ENCODE measurements at places on chromosomes 3 and 15.

DNA sequence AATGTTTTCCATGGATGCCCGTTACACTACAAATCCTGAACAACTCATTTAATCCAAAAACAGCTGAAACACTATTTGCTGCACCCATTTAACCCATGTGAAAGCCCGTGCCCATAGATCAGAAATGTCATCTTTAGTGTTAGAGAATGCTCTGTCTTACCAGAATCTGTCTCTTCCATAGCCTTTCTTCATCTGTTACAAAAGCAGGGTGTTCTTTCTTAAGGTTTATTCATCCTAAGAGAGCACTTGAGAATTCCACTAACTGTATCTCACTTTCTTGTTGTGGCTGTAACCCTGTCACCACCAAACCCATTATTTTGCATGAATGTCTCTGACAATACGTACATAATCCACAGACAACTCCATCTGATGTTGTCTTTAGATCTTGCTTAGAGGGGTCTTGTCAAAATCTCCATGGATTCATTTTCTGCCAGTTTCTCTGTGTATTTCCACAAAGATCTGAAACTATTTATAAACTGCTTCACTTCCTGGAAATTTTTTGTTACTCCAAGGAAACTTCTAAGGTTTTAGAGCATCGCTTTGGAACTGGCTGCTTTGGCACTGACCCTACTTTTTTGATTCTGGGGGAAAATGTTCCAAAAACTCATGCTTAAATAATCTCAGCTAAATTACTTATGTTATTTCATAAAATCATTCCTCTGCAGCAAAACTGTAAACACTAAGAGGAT is 167.8 kb upstream of the CCDC54 start:
- DNase-seq: no peak

- DNase-seq: no peak
Measured at GRCh38 chr3:134609821-134610431, 40.9 kb downstream of the KY start.

DNA sequence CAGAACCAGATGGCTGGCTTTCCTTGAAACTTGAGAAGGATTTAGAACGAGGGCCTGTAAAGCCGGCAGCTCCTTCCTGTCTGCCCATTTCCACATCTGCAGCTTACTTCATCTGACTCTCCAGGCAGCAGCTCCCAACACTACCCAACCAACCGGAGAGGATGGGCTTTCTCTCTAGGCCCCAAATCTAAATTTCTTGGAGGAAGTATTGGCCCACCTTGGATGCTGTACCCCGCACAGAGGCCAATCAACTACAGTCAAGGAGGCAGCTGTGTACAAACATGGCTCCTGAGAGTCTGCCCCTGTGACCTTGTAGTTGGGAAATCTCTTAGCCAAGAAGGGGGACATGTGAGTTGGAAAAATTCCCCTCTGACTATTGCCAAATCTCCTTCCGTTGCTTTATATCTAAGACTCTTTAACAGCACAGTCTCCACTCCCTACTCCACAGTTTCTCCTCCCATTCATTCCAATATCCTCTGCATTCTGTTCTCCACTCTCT is 8.0 kb upstream of the ACAP2 start:
- peak; percentile 50 for DNase-seq

GRCh38 chr15:45732662-45733061 is 97.8 kb downstream of the SQOR start:
- DNase-seq: no peak

DNA sequence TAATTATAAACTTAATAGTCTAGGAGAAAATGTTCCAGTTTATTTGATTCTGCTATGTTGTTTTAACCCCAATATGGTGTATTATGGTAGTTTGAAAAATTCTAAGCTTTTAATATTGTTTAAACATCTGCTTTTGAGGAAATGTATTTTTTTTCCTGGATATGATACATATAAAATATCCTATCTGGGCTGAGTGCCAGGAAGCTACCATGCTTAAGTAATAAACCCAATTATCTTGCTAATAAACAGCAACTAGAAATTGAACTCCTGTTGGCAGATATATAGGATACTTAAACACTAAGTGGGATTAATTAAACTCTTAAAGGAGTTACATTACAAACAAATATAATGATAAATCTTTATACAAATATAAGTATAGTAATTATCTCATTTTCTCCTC is 293.7 kb upstream of the GRM7 start:
- DNase-seq: no peak

GRCh38 chr3:138389144-138389601 is 40.8 kb downstream of the MRAS start:
- DNase-seq: no peak

- DNase-seq: no peak
Measured at GRCh38 chr15:80323285-80323684, 71.3 kb upstream of the CTXND1 start.

GRCh38 chr15:74397239-74398068 is 30.0 kb upstream of the CYP11A1 start:
- no peak for DNase-seq

DNA sequence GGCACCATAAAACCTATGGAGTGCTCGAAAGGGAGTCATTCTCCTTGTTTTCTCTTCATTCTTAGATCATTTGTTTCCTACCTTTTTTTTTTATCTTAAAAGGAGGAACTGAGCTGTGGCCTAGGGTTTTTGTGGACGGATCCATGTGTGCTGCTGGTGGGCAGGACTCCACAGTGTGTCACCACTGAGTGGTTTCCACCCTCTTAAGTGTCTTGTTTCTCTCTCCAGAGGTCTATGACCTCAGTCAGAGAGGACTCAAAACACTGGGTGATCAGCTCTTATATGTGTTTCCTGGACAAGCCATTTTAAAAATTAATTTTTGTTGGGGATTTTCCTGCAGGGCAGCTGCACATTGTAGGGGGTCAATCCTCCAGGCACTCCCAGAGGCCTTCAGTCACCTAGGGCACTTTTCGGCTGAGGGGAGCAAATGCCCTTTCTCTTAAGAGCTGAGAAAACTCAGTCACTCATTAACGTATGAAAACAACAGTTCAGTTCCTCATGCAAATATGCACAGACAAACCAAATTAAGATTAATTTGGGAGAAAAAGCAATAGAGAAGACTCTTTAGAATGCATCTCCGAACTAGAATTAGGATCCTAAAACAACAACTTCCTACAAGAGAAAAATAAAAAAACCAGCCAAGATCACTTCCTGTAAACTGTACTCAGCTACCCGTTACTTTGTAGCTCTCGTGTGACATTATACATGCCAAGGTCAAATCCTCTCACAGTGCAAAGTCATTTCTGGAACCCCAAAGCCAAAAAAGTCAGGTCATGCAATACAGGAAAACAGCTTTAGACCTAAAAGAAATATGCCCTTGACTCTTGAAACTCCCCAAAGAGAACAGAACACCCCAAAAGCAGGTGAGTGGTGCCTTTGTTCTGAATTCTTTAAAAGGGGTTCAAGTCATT is 27.6 kb upstream of the FAM3D start:
- no peak for DNase-seq

DNA sequence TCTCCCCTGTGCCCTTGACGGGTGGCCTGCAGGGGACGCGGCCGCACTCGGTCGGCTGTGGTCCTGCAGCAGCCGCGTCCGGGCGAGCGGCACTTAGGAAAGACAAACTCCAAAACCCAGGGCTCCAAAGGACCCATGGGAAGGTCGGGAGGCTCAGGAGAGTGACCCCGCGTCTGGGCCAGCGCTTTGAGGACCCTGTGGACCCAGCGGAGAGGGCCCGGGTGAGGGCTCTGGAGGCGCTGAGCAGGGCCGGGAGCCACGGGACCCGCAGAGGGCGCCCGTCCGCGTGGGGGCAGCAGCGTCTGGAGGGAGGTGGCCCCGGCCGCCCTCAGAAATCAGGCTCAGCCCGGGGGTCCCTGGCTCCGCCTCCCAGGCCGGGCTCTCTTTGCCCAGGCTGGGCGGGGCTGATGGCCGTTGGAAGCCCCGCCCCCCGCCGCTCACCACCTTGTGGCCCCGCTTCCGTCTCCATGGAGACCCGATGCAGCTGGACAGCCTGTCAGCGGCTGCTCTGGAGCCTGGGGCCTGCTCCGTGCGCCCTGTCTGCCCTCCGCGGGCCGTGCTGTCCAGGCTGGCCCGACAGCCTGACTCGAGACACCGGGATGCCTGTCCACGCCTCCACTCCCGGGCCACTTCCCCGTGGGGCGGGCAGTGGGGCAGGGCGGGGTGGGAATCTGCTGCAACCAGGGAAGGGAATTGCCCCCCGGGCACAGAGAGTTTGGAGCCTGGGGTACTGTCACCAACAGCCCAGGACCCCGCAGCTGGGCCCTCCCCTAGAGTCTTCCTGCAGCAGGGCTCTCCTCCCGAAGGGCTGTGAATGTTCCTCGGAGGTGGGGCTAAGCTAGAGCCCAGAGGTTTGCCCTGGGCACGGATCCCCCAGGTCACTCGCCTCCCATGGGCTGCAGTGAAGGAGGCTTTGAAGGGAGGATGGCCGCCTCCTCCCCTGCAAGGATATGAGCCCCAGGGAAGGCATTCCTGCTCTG is 34.8 kb upstream of the RPL32 start:
- peak; percentile 79 for DNase-seq

- DNase-seq: no peak
Measured at GRCh38 chr3:126142652-126143051, 37.7 kb downstream of the ALDH1L1 start.

DNA sequence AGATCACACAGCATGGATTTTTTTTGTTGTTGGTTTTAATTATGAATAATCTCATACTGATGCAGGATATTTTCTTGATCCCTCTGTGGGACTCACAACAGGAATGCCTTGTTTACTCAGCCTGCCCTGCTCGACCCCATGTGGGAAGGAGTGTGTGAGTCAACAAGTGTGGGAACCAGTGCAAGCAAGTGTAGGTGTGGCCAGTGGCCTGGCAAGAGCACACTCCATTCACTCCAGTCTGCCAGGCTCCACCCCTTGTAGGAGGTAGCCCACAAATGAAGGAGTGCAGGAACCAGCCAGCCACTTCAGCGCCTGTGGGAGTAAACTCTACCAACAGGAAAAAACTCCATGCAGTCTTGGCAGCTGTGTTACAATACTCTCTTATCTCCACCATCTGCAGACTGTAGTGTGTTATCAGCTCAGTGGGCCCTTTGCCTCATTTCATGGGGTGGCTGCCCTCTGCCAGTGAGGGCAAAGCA is 393.6 kb downstream of the OTOL1 start:
- DNase-seq: peak; percentile 58

GRCh38 chr3:138833899-138834595 is 681 bp downstream of the PIK3CB start:
- DNase-seq: peak; percentile 76

DNA sequence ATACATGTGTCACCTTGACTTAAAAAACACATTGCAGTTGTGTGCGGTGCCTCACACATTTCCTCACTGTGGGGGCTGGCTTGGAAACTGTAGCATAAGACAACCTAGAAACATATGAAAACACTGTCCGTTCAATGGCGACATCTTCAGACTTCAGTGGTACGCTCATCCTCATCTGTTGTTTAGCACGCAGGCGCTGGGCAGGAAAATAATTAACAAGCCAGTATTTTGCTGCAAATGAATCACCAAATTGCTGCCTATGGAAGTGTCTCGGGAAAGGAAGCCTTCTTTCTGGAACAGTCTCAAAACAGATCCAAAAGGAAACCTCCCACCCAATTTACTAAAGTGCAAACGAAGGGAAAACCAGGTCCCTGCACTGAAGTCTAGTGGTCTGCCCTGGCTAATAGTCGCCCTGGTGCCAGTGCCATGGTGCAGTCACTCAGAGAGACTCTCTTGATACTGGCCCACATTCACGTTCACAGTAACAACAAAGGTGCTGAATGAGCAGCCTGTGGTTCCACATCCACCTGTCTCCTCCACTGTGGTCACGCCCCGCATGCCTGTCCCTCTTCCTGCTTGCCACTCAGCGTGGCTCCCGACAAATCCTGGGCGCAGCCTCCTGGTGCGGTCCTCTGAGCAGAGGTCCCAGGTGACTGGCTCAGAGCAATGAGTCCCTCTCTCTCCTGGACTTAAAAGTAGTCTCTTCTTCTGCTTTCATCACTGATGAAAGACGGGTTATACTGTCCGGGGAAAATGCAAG is 35.6 kb upstream of the MUC13 start:
- no peak for DNase-seq

DNA sequence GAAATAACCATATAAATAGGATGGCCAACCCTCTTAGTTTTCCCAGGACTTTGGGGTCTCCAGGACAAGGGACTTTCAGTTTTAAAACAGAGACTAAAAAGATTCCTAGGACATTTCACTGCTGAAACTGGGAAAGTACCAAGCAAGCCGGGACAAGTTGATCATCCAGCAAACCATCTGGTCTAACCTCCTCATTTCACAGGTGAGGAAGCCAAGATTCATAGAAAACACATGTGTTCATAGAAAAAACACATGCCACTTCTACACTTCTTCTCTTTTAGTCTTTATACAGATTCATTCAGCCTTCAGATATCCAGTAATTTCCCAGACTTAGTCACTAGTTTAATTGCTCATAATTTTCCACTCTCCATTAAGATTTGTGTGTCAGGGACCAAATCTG is 165.6 kb upstream of the CCDC54 start:
- DNase-seq: no peak

- no peak for DNase-seq
Measured at GRCh38 chr15:95450413-95450812, 880.1 kb upstream of the NR2F2 start.

DNA sequence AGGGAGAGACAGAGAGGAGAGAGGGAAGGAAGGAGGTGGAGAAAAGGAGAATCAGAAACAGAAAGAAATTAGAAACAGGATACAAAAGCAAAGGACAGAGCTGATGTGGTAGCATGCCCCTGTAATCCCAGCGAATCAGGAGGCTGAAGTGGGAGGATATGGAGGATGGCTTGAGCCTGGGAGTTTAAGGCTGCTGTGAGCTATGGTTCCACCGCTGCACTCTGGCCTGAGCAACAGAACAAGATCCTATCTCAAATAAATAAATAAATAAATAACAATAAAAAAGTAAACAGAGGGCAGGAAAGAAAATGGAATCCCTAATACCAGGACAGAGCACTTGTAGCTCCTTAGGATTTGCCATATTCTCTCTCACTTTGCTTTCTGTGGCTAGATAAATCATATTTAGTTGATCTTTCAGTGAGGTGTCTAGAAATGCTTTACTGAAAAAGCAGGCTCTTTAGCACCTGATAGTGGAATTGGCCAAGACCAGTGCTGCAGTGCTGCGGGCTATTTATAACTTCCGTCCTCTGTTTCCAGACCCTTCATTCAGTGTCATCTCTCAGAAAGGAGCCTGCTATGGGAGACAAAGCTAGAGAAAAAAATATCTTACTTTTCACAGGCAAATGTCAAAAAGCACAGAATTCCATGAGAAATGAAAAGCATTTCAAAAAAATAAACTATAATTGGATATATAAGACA is 20.0 kb upstream of the SLC28A2 start:
- DNase-seq: no peak

GRCh38 chr15:62624547-62625378 is 417.8 kb upstream of the TPM1 start:
- no peak for DNase-seq
